Stimulated activated CD8-positive, alpha-beta memory T cell treated with anti-CD3 and anti-CD28 coated beads, Interleukin-4, amount 100 ng/mL, for 1 hour (primary cell): ENCODE measurements at places on chromosomes 4 and X.

GRCh38 chr4:60759518-60760245, 440.4 kb upstream of the ADGRL3 start:
- no peak for DNase-seq

GRCh38 chr4:113223001-113223400, 173.5 kb downstream of the ANK2 start:
- no peak for DNase-seq

GRCh38 chr4:184066584-184067300, 150.9 kb downstream of the ENPP6 start:
- DNase-seq, result no peak

- no peak for DNase-seq
These were observed 579.2 kb downstream of the BCOR start for GRCh38 chrX:39518476-39519029.

DNA sequence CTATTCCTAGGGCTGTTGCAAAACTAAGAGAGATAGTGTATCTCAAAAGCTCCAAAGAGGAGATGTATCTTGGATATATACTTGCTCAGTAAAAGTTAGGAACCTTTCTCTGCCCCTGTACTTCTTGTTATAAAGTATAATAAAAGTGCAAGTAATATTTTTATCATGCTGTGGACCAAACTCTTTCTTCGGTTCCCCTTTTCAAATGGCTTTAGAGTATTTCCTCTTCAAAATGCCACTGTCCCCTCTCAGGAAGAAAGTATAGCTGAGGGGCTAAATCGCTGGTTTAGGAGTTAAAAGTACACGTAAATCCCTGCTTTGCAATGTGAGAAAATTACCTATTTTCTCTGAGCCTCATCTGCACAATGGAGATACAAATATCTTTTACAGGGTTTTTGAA, 169.1 kb upstream of the FTHL17 start:
- DNase-seq, result no peak

DNA sequence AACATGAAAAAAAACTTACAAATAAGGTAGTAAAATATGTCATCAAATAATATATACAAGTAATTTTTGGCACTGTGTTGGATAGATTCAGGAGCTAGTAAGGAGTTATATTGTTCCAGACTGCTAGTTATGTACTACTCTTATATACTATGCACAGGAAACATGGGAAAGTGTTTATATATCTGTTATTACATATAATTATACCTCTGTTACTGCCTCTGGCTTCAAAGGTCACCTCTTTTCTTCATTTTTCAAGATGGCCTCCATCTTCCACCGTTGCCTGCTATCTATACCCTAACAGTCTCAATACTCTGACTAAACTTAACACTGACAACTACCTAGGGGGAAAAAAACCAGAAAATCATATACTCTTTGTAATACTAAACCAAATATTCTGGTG, 29.5 kb downstream of the LIN54 start:
- DNase-seq, result no peak

DNA sequence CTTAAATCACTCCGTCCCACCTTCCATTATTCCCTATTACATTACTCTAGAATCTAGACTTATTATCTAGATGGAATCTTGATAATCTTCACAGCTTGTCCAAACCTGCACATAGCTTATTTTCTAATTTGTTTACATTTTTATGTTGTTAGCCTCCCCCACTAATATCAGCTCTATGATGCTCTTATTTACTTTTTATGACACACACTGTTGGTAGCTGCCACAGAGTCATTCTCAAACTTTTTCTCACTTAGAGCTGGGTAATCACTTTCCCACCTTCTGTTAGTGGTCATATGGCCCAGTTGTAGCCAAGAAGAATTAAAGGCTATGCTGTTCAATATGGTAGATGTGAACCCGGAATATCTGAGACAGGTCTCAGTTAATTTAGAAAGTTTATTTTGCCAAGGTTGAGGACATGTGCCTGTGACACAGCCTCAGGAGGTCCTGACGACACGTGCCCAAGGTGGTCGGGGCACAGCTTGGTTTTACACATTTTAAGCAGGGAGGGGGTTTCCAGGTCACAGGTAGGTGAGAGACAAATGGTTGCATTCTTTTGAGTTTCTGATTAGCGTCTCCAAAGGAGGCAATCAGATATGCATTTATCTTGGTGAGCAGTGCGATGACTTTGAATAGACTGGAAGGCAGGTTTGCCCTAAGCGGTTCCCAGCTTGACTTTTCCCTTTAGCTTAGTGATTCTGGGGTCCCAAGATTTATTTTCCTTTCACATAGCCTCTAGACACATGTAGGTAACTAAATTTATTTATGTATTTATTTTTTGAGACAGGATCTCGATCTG, 7.0 kb upstream of the ADGRA3 start:
- no peak for DNase-seq

- DNase-seq, result no peak
These were observed 37.0 kb downstream of the GALNT7 start for GRCh38 chr4:173205656-173206055.

DNA sequence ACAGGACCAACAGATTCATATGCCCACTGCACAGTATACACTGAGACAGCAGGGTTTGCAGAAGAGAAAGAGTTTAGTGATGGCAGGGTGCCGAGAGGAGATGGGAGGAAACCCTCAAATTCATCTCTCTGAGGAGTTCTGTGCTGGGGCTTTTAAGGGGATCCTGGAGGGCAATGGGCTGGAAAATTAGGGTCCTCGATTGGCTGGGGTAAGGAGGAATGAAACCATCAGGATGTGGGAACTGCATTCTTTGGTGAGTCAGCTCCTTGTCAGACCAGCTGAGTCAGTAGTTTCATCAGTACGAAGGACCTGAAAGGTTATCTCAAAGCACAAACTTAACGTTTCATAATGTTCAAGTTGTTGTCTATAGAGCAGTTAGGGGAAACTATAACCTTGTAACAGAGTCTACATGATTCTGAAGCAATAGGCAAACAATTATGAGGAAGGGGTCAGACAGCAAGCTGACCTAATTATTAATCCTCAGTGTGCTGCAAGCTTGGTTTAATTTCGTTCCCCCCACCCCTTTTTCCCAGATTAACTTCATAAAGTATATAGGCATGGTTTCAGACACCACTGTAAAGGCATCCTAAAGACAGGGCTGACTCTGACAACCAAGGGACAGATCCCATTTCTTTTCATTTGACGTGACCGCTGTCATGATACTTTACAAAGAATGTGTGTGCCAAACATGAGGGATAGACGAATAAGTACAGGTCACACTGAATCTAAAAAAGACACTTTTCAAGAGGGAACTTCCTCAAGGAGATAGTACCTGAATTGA, 1.5 kb upstream of the MSMO1 start:
- DNase-seq, result no peak

- DNase-seq, result no peak
These were observed 9.5 kb upstream of the AMMECR1 start for GRCh38 chrX:110327336-110327735.
